Neuronal stem cell (in vitro differentiated cells): ENCODE measurements at places on chromosomes 11 and 22.

- DNase-seq, result no peak
Observed at GRCh38 chr22:41943661-41944209, 3.2 kb downstream of the CENPM start.

DNA sequence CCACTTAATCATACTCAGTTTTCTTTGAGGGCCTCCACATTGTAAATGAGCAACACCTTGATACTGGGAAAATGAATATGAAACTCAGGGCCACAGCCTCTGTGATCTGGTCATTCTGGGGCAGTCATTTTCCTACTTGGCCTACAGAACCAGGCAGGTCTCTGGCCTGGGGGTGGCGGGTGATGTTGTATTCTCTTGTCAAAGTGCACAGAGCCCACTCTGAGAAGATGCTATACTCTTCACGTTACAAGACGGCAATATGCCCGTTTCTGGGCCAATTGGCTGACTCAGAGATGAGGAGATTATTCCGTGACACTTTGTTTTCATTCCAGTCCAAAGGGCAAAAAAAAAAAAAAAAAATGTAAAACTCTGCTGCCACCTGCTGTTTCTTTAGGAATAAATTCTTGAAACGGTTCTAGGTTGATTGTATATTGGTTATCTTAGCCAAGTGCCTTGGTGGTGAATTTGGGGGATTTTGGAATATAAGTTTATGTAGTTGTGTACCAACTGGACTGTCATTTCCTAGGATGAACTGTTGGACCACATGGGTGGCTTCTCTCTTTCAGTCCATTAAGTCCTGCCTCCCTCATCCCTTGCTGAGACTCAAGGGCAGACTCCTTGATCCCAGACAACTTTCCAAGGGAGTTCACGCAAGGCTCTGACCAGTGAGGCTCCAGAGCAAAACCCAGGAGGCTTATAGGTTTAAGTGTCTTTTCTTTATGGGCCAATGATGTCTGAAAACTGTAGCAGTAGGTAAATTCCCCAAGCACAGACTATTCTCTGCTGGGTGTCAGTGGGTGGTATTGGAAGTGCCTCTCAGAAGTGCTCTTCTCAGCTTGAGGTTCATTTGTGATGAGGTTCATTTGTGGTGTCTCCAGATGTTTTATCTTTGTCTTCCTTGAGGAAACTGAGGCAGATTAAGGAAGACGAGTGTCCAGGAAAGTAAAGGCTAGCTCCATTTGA is 18.2 kb downstream of the ADM start:
- DNase-seq, result no peak

GRCh38 chr22:37986371-37986770 is 2.0 kb upstream of the SOX10 start:
- no peak for DNase-seq

GRCh38 chr11:91952056-91952455 is 272.6 kb upstream of the FAT3 start:
- DNase-seq, result no peak

GRCh38 chr11:97893612-97894011 is 1127.1 kb upstream of the CNTN5 start:
- DNase-seq, result no peak

- DNase-seq, result peak; percentile 56
Observed at GRCh38 chr11:304915-305843, 2.4 kb upstream of the IFITM2 start.

DNA sequence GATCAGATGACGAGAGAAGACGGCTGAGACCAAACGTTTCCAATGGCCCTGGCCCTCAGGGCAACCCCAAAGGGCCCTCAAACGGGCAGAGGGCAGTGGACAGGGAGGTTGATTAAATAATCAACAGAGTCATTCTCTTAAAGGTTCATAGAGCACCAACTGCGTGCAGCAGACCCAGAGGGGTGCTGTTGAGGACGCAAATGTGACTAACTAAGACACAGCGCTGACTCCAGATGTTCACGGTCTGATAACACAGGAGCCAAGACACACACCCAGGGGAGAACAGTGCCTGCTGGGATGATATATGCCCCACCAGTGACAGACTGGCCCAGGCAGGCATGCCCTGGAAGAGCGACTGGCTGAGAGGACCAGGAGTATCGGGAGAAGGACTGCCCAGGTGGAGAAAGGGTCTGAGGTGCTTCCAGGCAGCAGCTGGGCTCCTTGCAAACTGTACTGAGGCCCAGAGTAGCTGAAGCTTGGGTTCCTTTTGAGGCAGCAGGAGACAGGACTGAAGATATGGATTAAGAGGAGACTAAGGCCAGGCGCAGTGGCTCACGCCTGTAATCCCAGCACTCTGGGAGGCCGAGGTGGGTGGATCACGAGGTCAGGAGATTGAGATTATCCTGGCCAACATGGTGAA is 7.7 kb downstream of the VWCE start:
- DNase-seq, result no peak

- no peak for DNase-seq
Observed at GRCh38 chr11:74284466-74284865, 27.0 kb downstream of the P4HA3 start.

DNA sequence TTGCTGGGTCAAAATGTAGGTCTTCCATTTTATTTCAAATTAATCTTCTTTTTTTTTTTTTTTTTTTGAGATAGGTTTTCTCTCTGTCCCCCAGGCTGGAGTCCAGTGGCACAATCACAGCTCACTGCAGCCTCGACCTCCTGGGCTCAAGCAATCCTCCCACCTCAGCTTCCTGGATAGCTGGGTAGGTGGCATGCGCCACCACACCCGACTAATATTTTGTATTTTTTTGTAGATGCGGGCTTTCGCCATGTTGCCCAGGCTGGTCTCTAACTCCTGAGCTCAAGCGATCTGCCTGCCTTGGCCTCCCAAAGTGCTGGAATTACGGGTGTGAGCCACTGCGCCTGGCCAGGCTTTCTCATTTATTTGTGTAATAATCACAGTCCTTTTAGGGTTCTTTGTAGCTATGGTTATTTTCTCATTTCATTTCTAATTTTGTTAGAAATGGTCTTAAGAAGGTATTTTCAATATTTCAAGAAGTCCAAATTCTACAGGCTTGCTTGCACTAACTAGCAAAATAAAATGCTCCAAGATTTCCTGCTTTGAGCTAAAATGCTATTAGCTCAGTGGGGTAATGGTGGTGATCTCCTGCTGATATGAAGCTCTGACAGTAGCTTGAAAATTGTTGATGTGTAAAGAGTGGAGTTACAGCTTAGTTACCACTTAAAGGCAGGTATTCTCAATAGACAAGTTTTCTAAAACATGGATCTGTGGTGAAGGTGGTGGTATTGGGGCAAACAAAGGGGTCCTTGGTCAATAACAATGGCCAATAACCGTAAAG is 50.0 kb downstream of the RBX1 start:
- DNase-seq, result no peak

DNA sequence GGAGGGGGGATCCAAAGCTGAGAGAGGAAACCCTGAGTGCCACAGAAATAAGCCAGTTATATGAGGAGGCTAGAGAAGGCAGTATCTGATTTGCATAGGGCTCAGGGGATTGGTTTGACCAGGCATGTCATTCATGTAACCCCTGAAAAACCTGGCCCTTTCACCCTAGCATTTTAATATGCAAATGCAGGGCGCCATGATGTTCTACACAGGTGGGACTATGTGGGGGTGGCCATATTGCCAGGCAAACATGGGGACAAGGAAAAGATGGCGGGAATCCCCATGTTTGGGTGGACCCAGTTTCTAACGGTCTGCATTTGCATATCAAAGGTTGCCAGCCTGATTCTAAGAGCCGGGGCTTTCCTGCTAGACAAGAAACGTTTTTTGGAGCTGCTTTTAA is 27.2 kb downstream of the CSF2RB start:
- DNase-seq, result no peak

DNA sequence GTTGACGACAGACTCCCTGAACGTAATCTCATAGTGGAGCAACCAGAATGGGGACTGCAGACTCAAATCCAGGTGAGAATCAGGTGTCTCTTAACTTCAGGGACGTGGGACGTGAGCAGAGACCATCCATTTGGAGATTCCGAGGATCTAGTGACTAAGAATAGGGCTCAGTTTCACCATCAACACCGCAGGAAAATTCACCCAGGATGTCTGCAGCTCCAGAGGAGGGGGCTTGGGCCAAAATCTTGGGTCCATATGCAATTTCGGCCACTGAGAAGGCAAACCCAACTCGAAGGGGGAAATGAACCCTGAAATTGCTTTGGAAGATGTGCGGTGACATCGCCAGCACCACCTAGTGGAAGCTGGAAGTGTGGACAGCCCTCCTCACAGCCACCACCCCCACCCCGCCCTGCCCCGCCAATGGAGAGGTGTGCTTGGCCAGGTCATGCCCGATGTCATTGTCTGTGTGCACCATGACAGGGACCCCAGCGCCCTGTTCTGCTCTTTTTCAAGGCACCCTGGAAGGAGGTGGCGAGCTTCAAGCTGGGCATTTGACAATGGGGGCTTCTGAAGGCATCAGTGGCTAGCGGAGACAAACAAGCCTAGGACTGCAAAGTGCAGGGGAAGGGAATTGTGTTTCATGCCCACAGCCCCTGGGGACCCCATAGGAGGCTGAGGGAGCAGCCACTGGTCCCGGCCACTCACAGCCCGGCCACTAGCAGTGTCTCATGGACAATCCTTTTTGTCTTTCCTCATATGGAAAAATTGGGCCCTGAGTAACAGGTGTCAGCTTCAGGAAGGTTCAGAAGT is 24.8 kb downstream of the APOL1 start:
- DNase-seq, result peak; percentile 47

DNA sequence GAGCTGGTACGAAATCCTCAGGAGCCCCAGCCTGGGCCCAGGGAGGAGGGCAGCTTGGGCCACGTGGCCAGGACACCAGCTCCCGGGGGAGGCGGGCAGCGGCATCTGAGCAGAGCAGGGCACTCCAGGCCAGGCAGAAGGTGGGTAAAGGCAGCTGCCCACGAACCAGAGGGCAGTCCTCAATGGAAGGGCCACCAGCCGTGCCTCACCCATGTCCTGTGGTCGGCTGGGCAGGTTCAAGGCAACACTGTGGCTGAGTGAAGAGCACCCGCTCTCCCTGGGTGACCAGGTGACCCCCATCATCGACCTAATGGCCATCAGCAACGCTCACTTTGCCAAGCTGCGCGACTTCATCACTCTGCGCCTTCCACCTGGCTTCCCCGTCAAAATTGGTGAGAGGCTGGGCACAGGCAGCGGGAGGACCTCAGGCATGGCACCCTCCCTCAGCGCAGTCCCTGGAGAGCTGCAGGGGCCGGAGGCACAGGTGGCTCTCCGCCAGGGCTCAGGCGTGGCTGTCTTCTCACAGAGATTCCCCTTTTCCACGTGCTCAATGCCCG is 2.5 kb upstream of the SSH3 start:
- DNase-seq, result no peak

DNA sequence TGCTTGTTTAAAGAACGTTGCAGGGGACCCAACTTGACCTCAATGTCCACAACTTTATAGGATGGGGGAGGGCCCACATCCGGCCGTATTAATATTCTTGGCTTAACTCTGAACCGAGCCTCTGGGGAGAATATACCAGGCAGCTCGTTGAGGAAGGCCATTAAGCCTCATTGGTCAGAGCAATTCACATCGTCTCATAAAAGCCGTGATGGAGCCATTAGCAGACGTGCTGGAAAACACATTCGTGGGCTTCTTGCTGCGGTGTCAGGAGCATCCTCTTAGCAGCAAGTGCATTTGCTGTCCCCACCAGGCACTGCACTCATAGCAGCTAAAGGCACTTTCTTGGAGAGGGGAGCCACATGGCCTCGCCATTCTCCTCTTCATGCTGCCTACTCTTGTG is 14.9 kb downstream of the DSCAML1 start:
- no peak for DNase-seq

DNA sequence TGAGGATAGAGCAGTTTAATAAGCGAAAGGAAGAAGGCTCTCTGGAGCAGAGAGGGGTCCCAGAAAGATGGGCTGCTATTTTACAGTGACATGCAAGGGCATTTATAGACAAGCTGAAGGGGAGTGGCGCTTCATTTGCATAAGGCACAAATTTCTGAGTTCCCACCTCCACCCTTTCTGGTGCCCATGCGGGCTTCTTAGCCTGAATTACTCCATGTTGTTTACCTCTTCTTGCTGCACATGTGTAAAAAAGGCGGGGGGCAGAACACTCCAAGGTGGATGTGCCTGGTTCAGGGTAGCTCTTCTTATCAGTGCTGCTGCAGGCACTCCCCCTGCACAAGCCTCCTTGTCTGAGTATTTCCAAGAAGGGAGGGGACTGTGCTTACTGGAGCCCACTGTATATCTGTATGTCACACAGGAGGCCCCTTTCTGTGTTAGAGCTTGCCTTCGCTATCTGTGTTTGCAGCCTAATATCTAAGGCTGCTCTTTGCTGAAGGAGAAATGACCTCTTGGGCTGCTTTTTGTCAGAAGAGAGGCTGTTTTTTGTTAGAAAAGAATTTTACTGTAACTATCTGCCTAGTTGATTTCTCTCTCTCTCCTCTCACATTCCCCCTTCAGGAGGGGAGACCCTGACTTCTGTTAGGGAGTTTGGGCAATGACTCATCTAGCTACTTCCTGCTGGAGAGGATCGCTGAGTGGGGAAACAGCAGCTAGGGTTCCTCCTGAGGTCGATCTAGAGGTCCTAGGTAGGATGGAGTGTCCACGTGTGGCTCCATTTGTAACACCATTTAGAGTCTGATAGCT is 1057.0 kb upstream of the CNTN5 start:
- no peak for DNase-seq

- no peak for DNase-seq
Observed at GRCh38 chr22:25997886-25998775, 171.1 kb upstream of the SEZ6L start.

DNA sequence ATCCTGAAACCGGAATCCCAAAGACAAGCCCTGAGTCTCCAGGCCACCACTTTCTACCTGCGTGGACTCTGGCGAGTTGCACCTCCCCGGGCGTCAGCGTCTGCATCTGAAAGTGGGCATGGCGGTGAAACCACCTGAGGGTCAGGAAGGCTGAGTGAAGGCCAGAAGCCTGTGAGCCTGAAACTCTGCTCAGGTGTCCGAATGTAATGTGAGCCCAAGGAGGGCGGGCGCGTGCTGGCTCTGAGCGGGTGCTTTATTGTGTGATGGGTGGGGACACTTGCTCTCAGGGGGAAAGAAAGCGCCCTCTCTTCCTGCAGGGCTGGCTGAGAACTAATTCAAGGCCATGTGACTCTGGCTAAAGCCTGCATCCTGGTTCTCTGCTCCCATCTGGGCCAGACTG is 135.6 kb downstream of the ST3GAL4 start:
- DNase-seq, result no peak
